ENCODE measurements at places on chromosomes 4 and X.

DNA sequence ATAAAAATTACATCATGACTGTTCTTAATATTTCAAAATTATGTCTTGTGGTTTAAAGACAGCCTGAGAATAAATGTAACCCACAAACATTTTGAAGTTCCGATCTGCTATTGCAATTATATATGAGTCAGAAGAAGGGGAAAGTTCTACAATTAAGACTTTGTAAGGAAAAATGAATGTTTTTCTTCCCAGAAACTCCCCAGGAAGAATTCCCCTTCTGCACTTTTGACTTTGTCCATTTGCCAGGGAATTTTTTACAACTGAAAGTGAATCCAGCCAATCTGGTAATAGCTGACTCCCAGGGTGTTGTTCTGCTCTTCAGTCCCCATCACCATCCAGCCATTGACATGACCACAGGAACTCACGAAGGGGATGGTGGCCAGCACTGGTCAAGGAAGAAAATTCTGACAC, 61.6 kb upstream of the NOCT start:
- DNase-seq: no peak

- DNase-seq: no peak
Observed at GRCh38 chrX:86930419-86930818, 587.2 kb upstream of the KLHL4 start.

- no peak for DNase-seq
Observed at GRCh38 chrX:131734621-131735020, 190.7 kb downstream of the OR13H1 start.

DNA sequence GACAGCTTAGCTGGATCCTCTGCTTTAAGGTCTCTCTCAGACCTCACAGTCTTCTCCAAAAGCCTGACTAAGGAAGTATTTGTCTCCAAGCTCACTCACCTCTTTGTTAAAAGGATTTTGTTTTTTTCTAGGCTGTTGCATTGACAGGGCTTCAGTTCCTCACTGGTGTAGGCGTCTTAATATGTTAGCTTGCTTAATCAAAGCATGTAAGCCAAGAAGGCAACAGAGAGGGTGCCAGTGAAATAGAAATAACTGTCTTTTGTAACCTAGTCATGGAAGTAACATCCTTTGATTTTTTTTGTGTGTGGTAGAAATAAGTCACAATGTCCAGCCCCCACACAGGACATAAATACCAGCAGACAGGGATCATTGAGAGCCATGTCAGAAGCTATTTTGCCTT, 58.8 kb downstream of the FIP1L1 start:
- no peak for DNase-seq

DNA sequence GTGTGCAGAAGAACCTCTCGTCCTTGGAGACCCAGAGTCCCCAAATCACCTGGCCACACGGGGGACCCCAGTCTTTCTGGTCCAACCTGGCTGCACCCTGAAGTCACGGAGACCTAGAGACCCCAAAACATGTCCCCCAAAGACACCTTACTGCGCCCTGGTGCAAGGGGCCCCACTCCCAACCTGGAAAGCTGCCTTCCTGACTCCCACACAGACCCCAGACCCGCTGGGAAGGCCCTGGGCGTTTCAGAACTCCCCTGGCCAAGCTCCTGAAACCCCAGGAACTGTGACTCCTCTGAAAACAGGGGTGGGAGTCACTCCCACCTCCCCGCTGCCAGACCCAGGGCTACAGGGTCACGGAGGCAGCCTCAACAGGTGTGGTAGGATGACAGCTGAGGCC, 12.7 kb upstream of the SHOX start:
- DNase-seq: no peak

DNA sequence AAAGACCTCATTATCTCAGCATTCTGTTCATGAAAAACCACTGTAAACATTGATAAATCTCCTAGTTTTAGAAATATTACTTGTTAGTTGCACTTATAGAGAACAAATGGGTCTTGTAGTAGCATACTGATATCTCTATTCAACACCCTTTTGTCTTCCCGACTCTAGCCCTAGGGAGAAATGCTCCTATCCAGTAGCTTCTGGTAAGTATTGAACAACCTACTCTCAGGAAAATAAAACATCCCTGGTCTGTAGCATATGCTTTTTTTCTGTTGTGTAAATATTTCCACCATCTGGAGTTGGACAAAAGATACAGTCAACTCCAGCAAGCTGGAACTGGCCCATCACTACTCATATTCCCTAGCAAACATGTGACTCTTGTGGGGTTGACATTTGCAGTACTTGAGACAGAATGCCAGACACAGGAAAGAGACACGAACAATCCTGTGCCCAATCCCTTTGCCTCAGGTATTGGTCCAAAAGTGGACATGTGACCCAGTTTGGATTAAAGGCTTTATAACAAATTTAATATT, 188.2 kb downstream of the GC start:
- no peak for DNase-seq

DNA sequence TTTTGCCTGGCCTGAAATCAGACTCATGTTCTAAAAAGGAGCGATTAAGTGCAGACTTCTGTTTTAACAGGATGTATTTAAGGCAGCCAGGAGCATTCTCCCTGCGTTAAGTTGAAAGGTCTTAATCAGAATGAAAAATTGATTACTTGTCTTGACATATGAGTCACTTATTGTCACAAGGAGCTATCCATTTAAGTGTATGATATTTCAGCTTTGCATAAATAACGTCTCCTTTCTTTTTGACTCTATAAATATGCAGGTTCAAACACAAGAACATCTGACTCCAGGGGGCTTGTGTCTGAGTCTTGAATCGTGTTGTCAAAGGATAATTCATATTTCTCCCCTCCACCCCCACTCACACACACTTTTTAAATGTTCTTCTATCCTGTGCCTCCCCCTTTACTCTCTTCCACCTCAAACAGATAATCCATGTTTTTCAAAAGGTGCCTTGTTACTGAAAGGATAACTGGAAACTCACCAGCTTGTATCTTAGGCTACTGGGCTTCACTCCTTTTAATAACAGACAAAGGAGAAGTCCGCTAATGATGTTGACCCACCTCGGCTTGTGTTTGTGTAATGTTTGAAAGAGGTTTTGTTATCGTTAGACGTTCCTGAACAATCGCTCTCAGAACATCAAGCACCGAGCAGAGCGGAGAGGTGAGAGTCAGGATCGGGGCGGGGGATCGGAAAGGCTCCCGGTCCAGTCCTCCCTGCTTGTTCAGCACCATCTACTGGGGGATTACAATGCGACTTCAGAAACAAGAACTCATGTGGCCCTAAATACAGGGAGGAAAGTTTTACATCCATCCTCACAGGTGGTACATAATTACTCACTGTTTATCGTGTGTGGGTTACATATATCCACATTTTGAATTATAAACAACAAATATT, 107.5 kb upstream of the RPL34 start:
- DNase-seq: no peak

GRCh38 chr4:74794382-74795010, at the start of gene BTC:
Gene BTC, minus strand, starts transcription at chr4:74794523. Its CDS starts 198 bp downstream, at chr4:74794325.
- peak; percentile 72 for DNase-seq

GRCh38 chr4:55183926-55184599, 58.7 kb upstream of the KDR start:
- DNase-seq: no peak

DNA sequence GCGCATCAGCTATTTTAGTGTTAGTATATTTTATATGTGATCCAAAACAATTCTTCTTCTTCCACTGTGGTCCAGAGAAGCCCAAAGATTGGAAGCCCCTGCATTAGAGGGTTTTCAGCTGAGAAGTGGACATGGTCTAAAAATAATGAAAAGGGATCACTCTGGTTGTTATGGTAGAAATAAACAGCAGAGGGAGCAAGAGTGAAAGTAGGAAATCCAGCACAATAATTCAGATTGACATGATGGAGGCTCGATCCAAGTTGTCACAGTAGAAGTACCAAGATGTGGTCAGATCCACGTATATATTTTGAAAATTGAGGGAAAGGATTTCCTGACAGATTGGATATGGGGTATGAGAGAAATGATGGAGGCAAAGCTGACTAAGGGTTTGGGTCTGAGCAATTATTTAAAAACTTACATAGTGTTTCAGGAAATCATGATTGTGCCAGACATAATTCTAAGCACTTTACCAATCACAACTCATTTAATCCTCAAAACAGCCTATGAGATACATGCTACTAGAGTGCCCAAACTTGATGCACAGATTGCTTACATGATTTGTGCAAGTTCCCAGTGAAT, 17.0 kb upstream of the TMEM144 start:
- DNase-seq: no peak

DNA sequence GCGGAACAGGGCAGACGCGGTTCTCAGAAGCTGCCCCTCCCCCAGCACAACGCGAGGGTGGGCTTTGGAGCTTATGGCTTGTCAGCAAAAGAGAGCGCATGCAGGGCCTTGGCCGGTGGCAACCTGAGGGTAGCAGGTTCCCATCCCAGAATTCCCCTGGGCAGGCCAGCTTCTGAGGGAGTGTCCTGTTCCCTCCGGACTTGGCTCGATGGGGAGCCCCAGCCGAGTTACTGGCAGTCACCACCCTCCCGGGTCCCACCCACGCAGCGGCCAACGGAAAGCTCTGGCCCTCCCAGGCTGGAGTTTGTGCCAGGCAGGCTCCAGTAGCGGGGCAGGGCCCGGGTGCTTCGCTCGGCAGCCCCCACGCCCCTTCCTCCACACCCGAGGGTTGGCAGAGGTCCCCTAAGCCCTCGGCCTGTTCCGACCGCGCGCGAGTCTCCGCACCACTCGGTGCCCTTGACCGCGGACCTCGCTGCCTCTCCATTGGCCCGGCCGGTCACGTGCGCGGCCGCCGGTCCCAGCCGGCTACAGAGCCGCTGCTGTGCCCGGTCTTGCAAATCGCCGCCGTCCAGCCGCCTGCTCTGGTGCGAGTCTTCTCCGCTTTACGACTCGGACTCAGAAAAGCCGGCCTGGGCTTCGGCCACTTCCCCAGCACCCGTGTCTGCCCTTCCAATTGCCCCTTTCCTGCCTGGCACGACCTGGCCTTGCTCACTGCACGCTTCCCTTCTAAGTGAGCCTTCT, 20.9 kb upstream of the MTM1 start:
- DNase-seq: peak; percentile 93

DNA sequence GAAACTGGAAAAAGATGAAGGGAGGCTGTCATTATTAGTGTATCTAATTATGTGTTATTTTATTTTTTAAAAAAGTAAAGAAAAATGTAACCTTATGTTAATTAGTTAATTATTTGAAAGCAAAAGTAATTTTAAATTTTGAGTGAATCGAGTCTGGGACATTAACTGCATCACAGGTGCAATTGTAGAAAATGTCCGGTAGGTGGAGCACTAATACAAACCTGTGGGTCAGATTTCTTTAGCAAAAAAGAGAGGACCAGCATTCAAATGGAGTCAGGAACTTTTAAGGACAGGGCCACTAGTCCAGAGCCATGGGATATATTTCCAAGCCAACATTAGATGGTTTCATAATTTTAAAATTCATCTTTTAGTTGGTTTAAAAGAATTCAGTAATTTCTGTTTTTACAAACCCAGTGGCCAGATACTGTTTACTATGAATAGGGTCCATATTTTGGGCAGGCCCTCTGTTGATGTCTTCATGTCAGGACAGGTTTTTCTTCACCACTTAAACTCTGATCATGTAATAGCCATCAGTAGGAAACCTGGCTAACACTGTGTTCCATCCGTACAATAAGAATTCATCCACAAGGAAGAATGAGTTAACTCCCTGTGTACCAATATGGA, 27.2 kb downstream of the BST1 start:
- no peak for DNase-seq

GRCh38 chrX:6021316-6022091, 207.2 kb downstream of the NLGN4X start:
- no peak for DNase-seq

DNA sequence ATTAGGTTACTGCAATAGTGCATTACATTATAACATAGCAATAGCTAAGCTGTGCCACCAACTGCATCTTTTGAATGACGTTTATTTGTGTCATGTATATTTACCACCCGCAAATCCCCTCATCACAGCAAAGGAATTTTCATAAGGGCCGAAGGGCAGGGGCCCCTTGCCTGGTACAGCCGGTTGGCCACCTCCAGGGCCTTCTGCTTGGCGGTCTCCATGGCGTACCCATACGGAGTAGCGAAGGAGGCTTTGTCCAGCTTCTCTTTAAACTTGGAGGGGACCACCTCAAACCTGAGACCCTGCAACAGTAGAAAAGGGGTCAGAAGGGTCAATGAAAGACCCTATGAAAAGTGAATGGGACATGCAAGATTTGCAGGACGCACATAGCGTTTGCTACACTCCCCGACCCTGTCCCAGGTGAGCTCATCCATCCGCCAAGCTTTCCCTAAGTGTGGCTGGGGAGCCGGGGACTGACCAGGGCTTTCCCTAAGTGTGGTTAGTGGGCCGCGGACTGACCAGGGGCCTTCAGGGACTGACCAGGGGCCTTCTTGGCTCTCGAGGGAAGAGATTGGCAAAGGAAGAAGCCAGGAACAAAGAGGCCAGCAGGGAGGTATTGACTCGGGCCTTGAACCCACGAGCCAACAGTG, 10.6 kb downstream of the ASMTL start:
- peak; percentile 43 for DNase-seq

DNA sequence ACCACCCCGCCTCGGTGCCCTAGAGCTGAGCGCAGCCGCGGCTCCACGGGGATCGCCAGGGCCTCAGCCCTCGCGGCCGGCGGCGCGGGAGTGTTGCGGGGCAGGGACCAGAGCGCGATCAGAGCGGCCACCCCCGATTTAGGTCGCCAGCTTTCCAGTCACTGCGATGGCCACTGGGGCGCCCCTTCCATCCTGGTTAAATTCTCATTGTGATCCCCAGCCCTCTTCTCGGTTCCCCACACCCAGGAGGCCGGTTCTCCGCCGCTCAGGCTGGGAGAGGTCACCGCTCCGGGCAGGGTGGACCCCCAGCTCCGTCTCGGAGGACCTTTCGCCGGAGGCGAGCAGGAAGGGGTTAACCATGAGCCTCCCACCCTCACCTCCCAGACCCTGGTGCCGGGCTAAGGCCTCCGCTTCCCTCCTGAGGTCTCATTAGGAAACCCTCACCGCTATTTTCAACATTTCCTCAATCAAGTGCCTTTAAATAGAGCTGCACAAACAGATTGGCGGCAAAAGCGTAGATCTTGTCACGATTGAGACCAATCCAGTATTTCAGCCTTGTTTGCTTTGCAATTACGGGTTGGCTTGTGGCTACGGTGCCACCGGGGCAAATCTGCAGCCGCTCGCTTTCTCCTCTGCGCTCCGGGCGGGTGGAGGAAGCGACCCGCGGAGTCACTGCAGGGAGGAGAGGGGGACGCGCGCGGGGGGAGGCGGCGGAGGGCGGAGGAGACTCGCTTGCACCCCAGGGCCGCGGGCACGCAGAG, 8.3 kb upstream of the HAND2 start:
- peak; percentile 82 for DNase-seq

- DNase-seq: no peak
Observed at GRCh38 chrX:103919270-103919637, 43.2 kb upstream of the TMSB15B start.

- DNase-seq: no peak
Observed at GRCh38 chr4:33924811-33925210, 2319.5 kb downstream of the ARAP2 start.
